Bone marrow (tissue), 2 donors: ENCODE measurements at places on chromosomes 5 and 9.

DNA sequence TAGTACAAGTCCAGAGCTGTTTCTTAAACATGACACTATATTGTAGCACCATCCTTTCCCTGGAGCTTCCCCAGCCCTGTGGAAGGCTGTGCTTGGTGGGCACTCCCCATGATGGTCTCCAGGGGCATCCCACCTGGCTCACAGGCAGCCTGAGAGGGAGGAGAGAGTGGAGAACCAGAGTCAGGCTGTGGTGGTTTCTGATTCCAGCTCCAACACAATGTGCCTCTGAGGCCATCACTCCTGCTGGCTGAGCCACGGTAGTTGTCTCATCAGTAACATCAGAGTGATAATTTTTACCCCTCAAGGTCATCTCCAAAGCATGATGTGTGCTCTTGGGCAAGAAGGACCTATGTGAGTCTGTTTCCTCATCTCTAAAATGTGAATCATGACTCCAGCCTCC is 398.0 kb downstream of the CDK5RAP2 start:
- no peak for DNase-seq

- no peak for DNase-seq
These were observed 269.1 kb downstream of the FSTL4 start for GRCh38 chr5:133343196-133343595.

GRCh38 chr5:53942724-53943123 is 367.6 kb downstream of the ARL15 start:
- DNase-seq, result no peak

DNA sequence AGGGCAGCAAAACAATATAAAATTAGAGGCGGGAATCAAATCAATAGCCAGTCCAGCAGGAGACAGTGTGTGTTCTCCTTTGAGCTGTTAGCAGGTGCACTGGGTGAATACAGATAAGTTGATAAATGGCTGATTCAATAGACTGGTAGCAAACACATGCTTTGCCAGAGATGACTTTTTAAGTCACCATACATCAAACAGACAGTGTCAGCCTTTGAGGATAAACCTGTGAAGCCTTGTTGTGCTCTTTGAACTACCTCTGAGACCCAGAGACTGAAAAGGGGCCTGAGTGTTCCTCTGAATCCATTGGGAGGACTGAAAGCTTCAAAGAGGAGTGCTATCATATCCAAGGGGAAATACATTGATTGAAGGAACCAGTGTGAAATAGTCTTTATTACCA is 301.9 kb downstream of the RASEF start:
- no peak for DNase-seq

DNA sequence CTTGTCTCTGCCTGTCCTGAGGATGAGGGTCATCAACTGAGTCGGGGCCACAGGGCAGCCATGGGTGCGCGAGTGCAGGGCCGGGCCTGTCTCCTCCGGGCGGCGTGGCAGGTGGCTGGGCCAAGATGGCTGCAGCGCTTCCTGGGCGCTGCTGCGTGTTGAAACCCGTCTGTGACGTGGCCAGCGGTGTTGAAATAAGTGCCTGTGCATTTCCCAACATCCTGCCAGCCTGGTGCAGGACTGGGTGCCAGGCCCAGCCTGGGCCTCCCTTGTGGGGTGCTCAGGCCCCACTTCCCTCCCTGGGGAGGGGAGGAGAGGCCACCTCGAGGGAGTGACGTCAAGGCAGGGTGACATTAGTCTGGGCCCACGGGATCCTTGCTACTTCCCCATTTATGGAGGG is 45.5 kb downstream of the RXRA start:
- peak; percentile 87 for DNase-seq

GRCh38 chr5:55081541-55081940 is 20.9 kb upstream of the GZMA start:
- DNase-seq, result no peak

GRCh38 chr9:77885104-77885672 is 146.4 kb downstream of the GNAQ start:
- no peak for DNase-seq

DNA sequence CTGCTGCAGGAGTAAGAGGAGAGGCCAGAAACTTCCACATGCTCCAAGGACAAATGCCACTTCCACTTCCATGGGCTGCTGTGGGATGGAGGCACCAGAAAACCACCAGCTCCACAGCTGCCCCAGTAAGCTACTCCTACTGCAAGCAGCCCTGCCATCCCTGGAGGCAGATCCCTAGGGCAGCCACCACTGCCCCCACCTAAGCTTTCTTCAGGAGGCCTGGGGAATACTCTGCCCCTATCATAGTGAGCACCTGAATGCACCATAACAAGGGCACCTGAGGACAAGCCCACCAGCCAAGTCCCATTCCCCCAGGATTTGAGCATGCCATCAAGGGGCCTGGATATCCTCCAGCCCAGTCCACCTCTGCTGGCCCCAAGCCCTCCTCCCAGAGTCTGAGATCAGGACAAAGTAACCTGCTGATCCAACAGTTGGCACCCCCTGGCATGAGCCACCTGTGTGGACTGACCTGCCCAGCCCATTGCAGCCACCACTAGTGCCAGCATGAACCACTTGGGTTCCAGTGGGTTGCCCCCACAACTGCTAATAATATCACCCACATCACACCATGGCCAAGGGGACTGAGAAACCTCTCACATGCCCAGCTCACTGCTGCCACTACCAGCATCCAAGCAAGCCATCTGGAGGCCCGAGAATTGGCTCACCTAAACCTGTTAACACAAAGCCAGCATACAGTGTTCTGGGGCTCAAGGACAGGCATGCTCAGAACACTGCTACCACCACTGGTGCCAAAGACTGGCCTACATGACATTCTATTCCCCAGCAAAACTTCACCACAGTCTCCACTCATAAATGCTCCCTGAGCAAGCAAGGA is 480.1 kb downstream of the CDH12 start:
- no peak for DNase-seq

DNA sequence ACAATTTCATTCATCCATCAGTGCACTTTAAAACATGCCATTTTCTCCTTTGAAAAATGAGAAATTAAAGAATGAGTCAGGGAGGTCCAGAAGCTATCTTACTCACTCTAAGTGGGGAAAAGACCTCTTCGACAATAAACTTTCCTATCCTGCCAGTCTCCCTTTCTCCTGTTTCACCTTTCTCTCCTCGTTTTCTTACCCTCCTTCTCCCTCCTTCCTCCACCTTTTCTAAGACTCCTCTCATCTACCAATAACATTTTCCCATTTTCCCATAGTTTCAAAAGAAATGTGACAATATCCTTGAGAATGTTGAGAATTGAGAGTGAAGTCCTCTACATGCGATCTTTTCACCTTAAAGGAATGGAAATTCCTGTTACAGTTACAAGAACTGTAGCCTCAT is 450.5 kb upstream of the GRAMD2B start:
- no peak for DNase-seq

GRCh38 chr9:27572061-27572460 is 1.2 kb downstream of the C9orf72 start:
- DNase-seq, result no peak

DNA sequence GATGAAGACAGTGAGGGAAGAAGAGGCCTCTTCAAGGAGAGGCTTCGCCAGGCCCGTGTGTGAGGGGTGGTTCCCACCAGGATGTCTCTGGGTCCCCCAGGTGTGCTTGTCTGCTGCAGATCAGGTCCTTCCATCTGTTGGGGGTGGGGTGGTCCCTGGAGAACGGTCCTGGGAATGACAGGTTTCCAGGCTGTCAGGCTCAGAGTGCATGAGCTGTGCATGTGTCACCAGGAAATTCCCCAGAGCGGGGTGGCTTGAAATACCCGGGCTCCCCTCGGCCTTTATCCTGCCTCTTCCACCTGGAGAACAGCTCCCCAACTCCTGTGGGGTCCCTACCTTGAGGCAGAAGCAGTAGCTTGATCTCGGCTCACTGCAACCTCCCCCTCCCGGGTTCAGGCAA is 118.8 kb downstream of the GAPVD1 start:
- no peak for DNase-seq

DNA sequence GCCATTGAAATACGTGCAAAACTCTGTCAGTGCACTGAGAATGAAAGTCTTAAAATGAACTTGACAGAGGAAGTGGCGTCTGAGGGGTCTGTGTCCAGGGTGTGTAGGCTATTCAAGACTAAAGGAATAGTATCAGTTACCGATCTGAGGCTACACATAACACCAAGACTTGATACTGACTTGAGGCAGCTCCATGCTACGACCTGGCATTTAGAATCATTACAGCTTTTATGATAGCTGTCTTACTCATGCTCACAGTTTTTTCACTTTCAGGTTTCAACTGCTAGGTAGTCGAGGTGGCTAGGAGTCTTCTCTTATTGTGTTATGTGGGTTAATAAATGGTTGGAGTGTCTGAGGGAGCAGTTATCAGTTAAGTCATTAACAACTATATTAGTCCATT is 92.8 kb upstream of the SLCO6A1 start:
- DNase-seq, result no peak

DNA sequence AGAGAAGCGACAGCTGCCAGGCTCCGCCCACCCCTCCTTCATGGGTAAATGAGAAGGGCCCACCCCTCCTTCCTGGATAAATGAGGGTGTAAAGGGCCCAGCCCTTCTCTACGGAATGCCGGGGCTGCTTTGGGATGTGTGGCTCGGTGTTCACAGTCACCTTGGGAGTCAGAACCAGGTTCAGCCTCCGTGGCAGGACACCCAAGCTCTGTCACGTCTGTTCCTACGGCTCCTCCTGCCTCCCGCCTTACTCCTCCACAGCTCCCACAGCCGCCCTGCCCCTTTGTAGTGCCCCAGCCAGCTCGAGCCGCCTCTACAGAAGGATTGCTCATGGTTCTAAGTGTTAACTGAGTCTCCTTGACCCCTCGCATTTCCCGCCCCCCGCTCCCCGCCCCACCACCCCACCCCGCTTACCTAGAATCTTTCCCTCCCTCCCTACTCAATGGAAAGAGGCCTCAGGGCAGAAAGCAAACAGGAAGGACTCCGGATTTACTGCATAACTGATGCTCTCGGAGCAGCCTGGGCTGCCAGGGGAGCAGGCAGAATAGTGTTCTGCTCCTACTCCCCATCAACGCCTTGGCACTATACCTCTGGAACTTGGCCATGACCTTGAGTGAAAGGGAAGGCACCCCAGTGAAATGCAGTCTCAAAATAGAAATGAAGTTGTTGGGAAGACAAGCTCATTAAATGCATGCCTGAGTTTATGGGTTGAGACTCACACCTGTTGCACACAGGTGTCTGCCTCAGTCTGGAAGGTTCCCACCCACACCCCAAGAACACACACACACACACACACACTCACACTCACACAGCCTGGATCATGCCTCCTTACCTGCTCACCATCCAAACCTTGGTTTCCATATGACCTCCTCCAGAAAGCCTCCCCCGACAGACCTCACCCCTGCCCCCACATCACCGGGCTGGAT is 59.6 kb downstream of the NEURL1B start:
- no peak for DNase-seq

GRCh38 chr5:131525805-131526204 is 109.2 kb downstream of the RAPGEF6 start:
- DNase-seq, result no peak

- no peak for DNase-seq
These were observed 128.6 kb downstream of the KCNIP1 start for GRCh38 chr5:170632266-170632984.

GRCh38 chr9:80020530-80020929 is 448.8 kb downstream of the TLE4 start:
- no peak for DNase-seq

GRCh38 chr5:108366500-108366899 is 15.4 kb downstream of the FBXL17 start:
- no peak for DNase-seq

DNA sequence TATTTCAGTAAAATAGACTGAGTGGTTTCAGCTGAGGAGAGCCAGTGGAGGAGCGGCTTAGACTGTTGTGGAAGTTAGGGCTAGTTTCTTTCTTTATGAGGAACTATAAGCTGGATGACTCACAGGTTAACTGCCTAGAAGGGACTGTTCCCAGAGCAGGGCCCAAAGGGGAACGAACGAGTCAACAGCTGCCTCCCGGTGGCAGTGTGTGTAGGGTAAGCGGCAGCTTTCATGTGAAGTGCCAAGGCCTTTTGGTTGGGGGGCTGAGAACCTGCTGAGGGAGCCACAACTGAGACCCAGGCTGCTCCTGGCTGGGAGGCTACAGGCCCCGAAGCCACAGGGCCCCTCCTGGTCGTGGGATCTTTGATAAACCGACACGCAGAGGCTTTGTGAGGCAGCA is 7.0 kb downstream of the SQSTM1 start:
- peak; percentile 17 for DNase-seq

- DNase-seq, result no peak
These were observed 81.0 kb downstream of the ESM1 start for GRCh38 chr5:54904425-54904824.

DNA sequence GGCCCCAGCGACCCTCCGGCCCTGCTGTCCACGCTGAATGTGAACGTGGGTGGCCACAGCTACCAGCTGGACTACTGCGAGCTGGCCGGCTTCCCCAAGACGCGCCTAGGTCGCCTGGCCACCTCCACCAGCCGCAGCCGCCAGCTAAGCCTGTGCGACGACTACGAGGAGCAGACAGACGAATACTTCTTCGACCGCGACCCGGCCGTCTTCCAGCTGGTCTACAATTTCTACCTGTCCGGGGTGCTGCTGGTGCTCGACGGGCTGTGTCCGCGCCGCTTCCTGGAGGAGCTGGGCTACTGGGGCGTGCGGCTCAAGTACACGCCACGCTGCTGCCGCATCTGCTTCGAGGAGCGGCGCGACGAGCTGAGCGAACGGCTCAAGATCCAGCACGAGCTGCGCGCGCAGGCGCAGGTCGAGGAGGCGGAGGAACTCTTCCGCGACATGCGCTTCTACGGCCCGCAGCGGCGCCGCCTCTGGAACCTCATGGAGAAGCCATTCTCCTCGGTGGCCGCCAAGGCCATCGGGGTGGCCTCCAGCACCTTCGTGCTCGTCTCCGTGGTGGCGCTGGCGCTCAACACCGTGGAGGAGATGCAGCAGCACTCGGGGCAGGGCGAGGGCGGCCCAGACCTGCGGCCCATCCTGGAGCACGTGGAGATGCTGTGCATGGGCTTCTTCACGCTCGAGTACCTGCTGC is 839 bp downstream of the KCNV2 start:
- DNase-seq, result no peak

DNA sequence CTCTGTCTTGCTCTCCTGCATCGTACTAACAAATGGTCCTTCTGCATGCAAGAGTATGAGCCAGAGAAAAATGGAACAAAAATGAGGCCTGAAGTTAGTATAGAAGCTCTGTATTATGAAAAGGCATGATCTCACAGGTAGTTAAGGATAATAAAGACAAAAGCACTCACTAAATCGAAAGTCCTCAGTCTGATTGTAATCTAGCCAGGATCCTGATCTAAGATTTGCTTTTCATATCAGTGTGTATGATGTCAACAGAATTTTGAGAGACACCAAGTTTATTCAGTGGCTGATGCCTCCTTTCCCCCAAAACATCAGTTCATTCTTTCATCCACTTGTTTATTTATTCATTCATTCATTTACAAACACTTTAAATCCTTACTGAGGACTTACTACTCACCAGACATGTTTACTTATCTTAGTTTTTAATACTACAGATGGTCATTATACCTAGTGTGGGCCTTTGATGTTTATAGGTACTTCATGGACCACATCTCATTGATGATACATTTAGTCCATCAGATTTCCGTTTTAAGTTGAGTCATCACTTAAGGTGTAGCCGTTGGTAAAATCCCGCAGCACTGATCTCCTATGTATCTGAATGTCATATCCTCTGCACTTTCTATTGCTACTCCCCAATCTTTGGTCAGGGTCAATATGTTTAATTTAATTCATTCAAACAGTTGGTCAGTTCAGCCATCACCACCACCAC is 105.2 kb upstream of the DHFR start:
- DNase-seq, result no peak
